ENCODE measurements at places on chromosomes 6 and 20.

DNA sequence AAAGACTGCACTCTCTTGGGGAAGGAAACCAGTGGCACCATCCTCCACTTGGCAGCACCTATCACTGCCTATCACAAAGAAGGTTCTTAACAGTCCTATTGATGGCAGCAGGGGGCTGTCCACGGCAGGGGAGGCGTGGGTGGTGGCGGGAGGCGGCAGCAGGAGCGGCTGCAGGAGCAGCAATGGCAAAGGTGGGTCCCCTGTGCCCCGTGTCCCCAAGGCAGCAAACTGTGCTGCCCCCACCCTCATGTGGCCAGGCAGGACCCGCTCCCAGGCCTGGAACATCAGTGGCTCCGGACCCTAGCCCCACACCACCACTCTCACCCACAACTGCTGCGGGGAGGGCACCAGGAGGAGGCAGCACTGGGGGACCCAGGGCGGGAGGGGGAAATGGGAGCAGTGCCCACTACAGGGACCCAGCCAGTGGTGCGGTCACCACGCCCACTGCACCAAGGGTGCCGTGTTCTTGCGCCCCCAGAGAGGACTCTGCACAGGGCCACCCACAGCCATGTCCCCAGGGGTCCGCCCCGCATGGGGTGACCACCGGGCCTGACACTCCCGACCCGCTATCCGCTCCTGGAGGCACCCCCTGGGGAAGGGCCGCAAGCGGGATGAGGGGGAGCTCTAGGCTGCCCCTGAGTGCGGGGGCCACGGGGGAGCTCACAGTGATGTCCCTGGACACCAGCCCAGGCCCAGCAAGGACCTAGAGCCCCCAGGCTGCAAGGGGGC lies 54.6 kb downstream of the GMDS start:
- no peak for DNase-seq

GRCh38 chr20:24721891-24722568 lies 227.0 kb upstream of the CST7 start:
- DNase-seq: no peak

DNA sequence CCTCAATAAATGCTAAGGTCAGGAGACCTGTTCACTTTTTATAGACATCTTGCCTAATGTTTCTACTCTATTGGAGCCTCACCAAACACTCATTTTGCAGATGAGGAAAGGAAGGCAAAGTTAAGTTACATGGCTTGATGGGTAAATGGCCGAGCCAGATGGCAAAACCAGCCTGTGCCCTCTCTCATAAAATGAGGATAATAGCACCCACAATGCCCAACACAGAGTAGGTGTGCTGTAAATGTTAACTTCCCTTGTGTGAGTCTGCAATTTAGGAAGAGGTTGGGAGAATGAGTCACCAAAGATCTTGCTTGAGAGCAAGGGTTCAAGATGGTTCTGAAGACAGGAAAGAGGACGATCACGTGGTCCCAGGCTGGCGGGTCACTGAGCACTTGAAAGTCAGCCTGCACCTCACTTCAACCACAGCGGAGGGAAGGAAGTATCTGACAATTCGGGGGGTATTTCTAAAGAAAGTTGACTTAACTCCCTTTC lies 3.3 kb downstream of the KCNK5 start:
- DNase-seq: no peak

GRCh38 chr6:39806278-39806677 lies 14.1 kb downstream of the DAAM2 start:
- DNase-seq: no peak

DNA sequence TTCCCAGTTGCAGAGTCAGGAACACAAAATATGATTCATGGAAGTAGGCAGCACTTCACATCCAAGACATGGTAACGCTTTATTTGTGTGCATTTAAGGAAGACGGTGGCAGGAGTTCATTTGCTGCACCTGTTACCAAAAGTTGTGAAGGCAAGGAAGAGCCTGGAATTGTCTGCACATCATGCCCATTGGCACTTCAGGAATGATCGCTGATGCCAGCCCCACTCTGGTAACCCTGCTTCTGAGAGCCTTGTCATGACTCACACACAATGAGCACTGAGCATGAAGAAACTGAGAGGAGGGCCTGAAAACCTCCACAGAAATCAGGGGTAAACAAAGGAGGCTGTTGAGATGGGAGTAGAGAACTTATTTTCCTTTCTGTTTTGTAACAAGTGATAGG lies 181.1 kb downstream of the RPS12 start:
- no peak for DNase-seq

DNA sequence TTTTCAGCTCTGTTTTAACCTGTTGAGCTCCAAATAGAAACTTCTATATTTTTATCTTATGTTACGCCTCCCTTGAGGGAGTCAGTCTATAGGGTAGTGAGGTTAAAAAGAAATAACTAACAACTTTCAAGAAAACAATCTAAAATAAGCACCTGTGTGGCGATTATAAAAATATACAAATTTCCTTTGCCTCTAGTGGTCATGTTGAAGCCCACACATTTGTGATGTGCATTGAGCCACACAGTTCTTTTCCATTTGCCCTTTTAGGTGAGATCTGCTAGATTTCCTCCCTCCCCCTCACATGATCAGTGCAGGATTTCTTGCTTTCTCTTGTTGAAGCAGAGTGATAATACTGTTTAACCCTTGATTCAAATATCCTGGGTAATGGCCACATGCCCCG lies 84.2 kb downstream of the MYB start:
- no peak for DNase-seq

DNA sequence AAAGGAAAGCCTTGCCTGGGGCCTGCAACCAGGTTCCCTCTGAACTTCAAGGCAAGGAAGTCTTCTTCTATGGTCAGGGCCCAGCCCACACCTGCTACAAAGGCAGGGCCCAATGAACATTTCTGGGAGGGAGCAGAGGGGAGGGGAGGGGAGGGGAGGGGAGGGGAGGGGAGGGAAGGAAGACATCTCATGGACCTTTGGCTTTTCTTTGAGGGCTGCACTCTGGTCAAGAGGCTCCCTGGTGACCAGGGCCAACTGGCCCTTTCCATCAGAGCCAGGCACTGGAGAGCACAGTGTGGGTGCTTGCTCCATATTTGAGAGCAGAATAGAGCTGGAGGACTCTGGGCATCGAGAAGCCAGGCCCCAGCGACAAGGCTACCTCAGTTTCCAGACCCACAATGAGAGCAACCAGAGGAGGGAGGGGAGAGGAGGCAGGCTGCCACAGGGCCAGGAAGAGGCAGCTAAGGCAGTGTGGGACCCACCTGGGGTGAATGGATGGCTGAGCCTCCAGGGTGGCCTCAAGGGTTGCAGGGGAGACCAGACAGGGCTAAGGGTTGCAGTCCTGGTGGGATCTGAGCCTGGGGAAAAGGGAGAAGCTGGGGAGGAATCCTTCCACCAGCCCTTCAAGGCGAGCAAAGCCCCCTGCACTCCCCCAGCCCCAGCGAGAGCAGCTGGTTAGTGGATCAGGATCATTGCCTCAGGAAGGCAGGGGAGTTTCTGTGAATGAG lies 84.8 kb downstream of the MRPL14 start:
- DNase-seq: no peak

DNA sequence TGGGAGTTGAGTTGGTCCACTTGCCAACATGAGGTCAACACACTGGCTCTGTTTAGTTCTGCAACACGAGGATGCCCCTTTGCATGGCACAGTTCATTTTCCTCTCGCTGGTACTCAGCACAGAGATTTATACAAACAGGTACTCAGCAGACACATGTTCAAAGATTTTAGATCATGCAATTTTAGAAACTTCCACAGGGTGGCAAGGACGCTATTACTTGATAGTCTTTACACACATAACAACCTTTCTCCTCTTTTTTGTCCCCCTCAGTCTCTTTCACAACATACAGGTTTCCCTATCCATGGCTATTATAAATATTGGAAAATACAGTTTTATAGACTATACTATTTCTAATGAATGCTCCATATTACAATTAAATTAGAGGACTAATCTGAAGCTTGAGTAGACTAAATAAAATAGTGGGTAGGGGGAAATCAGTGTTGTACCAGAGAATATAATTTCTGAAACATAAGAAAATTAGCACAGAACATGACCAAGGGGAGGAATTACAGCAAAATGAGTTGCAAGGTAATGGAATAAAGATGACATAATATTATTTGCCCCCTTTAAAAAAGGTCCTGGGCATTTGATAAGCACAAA lies 331.8 kb upstream of the BTBD3 start:
- no peak for DNase-seq

- no peak for DNase-seq
Measured at GRCh38 chr20:58498470-58499068, 16.6 kb downstream of the APCDD1L start.

- no peak for DNase-seq
Measured at GRCh38 chr20:49526056-49526455, 41.9 kb downstream of the PTGIS start.

DNA sequence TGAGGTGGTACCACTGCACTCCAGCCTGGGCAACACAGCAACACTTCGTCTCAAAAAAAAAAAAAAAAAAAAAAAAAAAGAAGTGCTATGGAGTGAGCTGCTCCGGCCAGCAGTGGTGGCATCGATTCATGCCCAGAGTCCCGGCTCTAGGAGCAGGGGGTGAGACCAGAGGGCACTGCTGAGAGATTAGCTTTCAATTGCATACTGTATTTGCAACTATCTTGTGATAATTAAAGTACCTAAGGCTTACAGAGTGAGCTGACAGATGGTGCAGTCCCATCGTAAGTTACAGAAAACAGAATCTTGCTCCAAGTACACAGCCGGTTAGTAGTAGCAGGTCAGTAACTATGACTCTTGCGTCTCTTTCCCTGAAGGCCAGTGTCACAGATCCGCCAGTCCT lies 31.5 kb downstream of the TMEM14B start:
- DNase-seq: no peak

GRCh38 chr20:48541581-48542071 lies 286.2 kb downstream of the PREX1 start:
- no peak for DNase-seq

DNA sequence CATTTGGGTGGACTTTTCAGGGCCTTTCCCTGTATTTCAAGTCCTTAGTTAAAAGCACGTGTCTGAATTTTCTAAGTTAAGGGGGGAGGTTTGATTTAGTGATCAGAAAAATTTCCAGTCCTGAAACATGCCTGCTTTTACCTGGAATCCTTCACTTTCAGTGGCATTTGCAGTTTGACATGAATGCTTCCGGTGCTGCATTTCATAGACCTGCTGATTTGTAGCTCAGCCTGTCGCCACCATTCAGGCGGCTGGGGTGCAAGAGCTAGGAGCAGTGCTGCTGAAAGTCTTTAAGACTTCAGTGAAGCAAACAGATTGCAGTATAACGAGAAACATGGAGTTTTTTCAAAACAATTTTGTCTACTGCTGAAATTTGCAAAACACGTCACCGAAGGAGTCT lies 14.0 kb downstream of the RPS6KA2 start:
- DNase-seq: no peak

DNA sequence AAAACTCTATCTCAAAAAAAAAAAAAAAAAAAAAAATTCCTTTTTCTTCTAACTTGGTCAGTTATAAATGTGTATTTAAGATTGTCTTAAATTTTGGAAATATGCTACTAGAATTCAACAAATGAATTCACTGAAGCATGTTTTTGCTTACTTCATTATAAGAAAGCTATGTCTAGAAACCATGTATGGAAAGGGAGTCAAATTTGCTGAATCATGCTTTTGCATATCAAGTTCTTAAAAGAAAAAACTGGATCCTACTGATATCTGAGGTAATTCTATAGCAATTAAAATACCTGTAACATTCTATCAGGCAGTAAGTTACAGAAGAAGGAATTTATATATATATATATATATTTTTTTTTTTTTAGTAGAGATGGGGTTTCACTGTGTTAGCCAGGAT lies 27.7 kb downstream of the AKIRIN2 start:
- no peak for DNase-seq

DNA sequence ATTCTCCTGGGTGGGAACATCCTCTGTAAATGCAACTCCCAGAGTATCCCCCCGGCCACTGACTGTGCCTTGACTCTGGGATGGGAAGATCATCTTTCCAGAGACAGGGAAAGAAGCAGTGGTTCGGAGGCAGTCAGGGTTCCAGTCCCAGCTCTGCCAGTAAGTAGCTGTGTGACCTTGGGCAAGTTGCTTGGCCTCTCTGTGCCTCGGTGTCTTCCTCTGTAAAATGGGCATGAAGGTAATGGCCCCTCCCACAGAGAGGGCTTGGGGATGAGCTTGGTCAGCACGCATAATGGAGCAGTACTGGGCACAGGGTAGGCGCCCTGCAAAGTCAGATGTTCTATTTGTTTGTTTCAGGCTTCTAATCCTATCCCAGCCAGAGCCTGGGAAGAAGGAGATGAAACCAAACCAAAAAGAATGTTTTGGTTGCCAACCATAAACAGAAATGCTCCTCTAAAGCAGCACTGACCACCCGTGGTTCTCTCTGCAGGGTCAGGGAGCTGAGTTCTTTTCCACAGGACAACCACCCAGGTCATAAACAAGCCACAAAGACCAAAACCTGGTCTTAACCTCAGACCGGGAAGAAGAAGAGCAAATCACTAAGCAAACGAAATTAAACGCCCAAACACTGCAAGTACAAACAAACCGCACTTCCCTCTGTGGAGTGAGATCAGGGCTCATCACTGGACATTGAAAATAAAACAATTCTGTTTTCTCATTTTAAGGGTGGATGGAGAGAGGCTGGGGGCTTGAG lies 381.0 kb upstream of the SULF2 start:
- DNase-seq: no peak

- no peak for DNase-seq
Measured at GRCh38 chr6:129130959-129131681, 248.2 kb downstream of the LAMA2 start.

- no peak for DNase-seq
Measured at GRCh38 chr6:166996406-166996805, 2.8 kb upstream of the CEP43 start.

- DNase-seq: no peak
Measured at GRCh38 chr6:100719883-100720682, 161.0 kb downstream of the ASCC3 start.

DNA sequence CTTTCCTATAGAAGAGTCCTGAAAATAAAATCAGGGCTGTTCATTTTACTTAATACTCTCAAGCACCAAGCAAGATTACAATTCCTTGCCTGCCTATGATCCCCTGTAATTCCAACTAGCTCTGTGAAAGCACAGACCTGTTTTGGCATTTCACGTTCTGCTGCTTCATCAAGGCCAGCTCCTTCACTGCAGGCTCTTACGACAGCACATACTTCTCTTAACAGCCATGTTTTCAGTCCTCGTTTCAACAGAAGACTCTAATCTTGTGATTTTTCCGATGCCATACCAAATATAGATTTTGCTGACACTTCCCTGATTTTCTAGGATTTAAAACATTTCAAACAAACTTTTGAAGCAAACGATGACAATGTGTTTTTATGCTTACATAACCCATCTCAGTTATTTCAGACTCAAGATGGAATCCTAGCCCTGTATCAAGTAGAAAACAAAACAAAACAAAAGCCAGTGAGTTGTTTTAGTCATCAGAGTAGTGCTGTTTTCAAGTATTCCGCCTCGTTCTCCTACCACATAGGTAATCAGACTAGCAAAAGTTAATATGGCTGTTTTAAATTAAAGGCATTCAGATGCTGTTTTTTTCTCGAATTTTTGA lies 616.5 kb upstream of the CITED2 start:
- DNase-seq: no peak

- DNase-seq: no peak
Measured at GRCh38 chr6:7691675-7692452, 34.0 kb upstream of the BMP6 start.

- DNase-seq: no peak
Measured at GRCh38 chr20:11698124-11698523, 219.6 kb upstream of the BTBD3 start.

Measured in GM12891 (cell line).